ENCODE measurements at places on chromosomes 13 and 19. TPM values are rescaled to one million over a fixed set of nuclear protein-coding genes. Genes with fewer than 3 reads are reported as not detected.

Gene CABP5
- total RNA-seq = not detected

Gene ZNF729
- not detected for total RNA-seq

GRCh38 chr13:87084192-87084591 lies 587.0 kb upstream of the SLITRK5 start:
- no peak for DNase-seq

- DNase-seq = no peak
These were observed 12.9 kb downstream of the TPM4 start for GRCh38 chr19:16089010-16089846.

DNA sequence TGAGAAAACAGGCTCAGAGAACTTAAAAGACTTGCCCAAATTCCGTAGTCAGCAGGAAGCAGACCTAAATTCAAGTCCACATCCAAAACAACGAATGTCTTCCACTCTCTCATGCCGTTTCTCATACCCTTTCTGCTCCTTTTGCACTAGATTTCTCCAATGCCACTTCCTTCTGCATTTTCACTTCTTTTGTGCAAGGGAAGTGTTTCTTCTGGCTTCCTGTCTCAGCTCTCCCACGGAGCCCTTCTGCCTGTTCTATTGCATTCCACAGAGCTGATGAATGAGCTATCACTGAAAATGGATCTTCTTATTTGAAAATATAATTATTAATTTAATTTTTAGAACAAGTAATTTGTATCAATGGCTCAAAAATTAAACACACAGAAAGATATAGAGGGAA lies 56.1 kb upstream of the STK24 start:
- no peak for DNase-seq

All from activated CD8-positive, alpha-beta T cell treated with anti-CD3 and anti-CD28 coated beads, Interleukin-2, amount 10 ng/mL, durations not matched to agents 7 days and 5 days (primary cell).